IPS-NIHi11 (cell line): ENCODE measurements at places on chromosomes 7 and 10.
A peak's percentile ranks its signal among the peaks of the same experiment; 100 is the strongest.

DNA sequence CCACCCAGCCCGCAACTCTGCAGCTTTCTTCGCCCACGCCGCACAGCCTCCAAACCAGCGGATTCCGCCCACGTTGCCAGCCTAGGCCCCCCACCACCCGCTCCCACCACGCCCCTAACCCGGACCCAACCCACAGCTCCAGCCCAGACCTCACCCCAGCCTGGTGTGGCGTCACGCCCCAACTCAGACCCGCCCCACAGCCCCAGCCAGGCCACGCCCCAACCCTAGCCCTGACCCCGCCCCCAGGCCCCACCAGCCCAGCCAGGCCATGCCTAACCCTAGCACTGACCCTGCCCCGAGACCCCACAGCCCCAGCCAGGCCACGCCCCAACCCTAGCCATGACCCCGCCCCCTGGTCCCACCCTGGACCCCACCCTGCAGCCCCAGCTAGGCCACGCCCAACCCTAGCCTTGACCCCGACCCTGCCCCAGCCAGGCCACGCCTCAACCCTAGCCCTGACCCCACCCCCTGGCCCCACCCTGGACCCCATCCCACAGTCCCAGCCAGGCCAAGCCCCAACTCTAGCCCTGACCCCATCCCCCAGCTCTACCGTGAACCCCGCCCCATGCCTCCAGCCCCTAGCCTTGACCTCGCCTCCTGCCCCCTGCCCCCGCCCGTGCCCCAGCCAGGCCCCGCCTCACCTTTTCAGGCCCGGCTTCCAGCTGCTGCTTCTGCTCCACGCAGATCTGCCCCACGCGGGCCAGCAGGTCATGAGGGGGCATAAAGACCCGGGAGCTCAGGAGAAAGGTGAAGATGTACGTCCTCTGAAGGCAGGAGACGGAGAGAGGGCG, 64.0 kb downstream of the RASGEF1A start:
- DNase-seq: peak; percentile 90

DNA sequence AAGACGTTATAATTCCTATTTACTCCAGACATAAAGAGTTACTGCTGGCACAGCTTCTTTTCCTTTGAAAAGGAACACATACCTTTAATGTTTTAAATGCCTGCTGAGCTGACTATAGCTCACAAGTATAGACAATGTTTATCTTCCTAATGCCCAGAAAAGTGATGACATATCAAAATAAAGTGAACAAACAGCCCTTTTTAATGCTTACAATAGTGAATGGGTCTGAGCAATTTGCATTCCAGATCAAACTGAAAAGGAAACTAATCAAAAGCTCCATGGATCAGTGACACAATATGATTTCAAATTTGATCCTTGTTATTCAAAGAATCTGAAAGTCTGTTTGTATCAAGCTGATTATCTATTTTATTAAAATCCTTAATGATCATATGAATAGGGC, 233.6 kb upstream of the SEMA3E start:
- DNase-seq: no peak

- no peak for DNase-seq
Observed at GRCh38 chr7:2242541-2243429, 759 bp downstream of the NUDT1 start.

DNA sequence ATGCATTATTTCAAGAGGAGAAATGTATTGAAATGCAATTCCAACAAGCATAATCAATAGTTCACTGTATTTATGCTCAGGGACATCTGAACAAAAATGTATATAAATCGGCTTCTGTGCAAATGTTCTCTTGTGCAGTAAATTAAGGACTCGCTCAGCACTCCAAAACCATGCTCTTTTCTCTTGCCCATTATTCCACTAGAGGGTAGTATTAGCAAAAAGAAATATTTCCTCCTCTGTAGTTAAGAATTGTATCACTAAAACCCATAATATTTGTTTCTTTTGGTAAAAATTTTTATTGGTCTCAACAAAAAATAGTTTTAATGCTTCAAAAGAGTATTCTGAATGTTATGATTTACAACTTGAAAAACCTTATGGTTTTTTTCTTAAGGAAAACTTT, 803.1 kb downstream of the PCDH15 start:
- DNase-seq: peak; percentile 9

DNA sequence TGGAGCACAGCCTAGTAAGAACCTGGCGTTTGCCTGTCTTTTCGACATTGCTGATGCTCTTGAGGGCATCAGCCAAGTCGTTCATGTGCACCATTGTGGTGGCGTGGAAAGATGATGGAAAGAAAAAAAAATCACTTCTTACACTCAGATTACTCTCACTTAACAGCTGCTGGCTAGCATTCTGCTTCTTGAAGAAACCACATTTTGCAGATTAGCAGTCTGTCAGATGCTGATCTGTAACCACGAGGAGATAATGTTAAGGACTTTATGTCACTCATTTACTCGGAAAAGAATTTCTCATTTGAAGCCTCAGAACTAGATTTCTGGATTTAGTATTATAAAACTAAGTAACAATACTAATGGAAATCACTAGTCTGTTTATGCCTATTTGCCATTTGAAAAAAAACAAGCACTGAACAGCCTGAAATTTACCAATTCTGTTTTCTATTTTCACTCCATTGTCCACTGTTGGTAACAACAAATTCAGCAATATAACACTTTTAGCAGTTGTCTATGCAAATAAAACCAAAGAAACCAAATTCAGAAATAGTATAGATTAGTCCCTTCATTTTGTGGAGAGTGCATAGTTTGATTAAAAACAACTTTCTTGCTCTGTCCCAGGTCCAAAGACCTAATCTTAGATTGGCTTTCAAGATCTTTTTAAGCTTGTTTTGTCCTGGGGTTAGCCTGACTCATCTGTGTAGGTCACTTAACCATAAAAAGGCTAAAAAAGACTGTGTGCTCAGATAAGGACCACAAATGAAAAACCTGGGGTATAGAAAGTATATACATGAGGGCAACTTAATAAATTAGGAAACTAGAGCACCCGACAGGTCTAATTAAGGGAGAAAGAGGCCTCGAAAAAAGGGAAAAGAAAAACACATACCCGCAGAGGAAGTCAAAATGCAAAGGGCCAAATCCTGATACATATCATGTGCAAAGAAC, 67.5 kb downstream of the NT5C2 start:
- DNase-seq: no peak

- peak; percentile 87 for DNase-seq
Observed at GRCh38 chr10:788796-789748, 99.6 kb upstream of the DIP2C start.

DNA sequence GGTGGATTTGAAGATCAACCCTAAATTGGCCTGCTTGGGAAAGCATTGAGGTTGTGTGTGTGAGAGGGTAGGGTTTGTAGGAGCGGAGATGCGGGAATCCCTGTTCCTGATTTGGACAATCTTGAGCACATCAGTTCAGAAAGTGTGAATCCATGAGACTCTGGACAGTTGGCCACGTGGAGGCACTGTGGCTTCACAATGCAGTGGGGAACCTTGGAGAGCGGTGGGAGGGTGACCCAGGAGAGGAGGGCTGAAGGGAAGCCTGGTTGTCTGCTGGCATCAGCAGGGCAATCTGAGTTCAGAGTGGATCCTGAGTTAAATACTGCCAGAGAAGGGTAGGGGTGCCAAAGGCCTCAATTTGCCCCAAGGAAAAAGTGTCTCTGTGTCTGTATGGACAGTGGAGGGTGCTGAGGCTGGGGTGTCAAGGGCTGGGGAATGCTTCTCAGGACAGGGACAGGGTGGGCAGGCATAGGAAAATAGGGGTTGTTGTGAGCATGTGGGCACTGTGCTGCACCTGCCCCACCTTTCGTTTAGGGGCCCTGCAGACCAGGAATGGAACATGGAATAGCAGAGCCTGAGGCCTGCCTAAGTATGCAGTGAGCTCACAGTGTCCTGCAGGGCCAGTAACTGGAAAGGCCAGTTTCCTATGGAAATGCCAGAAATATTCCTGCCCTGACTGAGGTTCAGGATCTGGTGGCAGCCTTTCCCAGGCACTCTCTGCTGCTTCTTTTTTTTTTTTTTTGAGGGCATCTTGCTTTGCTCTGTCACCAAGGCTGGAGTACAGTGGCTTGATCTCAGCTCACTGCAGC, 162.9 kb upstream of the PRSS58 start:
- peak; percentile 34 for DNase-seq

DNA sequence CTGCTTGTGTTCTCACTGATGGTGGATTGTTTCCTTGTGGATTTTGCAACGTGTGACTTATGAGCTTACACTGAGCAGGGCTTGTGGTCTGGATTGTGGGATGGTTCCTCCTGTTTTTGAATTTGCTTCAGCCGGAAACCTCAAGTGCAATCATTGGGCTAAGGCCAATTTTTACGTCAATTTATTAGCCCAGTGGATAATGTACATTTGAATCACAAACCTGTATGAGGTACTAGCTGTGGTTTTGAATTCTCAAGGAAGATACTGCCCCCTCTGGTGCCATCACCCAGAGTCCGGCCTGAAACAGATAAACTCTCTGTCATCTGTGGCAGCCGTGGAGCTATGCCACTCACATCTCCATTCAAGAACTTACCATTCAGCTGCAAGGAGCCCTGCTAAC, 7.3 kb upstream of the ZNF777 start:
- DNase-seq: no peak

DNA sequence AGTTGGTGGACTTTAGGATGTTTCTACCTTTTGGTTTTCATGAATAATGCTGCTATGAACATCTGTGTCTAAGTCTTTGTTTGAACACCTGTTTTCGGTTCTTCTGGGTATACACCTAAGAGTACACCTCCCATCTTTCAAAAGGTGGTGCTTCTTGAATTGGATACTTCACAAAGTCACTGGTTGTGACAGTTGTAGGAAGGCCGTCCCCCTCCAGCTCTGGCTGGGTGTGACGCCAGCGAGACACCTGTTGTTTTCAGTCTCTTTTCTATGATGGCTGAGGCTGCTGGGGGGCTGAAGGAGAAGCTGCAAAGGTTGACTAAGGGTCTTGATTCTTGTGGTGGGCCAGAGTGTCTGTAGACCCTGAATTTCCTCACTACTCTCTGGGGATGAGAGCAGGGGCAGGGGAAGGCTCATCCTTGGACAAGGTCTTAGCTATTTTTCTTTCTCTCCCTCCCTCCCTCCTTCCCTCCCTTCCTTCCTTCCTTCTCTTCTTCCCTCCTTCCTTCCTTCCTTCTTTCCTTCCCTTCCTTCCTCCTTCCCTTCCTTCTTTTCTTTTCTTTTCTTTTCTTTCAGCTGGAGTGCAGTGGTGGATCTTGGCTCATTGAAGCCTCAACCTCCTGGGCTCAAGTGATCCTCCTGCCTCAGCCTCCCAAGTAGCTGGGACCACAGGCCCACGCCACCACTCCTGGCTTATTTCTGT, 5.6 kb downstream of the NEURL1 start:
- DNase-seq: no peak

GRCh38 chr10:15801147-15801546, 59.2 kb downstream of the MINDY3 start:
- no peak for DNase-seq

- no peak for DNase-seq
Observed at GRCh38 chr10:123139521-123140163, 3.9 kb downstream of the HMX3 start.

- DNase-seq: no peak
Observed at GRCh38 chr7:148437043-148437442, 153.5 kb upstream of the C7orf33 start.

- DNase-seq: no peak
Observed at GRCh38 chr7:114874170-114874569, 47.7 kb upstream of the MDFIC start.

GRCh38 chr10:128964100-128964403, 503.0 kb upstream of the MGMT start:
- no peak for DNase-seq
